Amniotic stem cell (primary cell): ENCODE measurements at places on chromosomes 6 and 20.
A peak's percentile ranks its signal among the peaks of the same experiment; 100 is the strongest.

DNA sequence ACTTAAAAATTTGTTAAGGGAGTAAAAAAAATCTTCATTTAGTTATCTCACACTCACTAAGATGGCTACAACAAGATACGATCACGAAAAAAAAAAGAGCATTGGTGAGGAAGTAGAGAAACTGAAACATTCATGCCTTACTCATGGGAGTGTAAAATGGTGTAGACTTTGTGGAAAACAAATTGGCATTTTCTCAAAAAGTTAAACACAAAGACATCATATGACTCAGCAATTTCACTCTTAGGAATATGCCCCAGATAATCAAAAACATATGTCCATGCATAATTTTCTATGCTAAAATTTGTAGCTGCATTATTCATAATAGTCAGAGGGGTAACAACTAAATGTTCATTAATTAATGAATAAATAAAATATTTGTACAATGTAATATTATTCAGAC, 120.9 kb upstream of the IRAK1BP1 start:
- DNase-seq: peak; percentile 17

- DNase-seq: no peak
These were observed 9.5 kb downstream of the TAAR2 start for GRCh38 chr6:132614554-132614953.

DNA sequence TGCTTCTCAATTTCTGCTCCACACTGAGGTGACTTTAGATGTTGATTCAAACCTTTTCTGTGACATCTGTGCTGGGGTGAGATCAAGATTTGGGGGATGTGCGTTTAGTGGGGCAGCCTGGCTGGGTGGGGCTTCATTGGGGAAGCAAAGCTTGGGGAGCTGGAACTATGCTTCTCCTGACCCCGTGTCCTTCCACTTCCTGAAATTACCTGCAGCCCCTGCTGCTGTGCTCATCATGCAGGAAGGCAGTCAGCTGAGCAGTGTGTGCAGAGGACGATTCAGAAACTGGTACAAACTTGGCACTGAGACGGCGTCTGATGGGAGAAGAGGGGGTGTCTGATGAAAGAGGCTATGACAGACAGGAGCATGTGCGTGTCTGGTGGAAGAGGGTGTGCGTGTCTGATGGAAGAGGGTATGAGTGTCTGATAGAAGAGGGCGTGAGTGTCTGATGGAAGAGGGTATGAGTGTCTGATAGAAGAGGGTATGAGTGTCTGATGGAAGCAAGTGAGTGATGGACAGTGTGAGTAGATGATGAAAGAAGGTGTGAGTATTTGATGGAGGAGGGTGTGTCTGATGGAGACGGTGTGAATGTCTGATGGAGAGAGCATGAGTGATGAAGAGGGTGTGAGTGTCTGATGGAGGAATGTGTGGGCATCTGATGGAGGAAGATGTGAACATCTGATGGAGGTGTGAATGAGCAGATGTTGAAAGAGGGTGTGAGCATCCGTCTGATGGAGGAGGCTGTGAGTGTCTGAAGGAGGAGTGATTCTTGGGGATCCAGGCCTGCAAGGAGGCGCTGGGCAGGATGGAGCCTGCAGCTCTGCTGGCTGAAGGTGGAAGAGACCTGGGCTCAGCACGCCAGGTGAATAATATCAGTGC, 103.4 kb downstream of the SYCP2 start:
- DNase-seq: no peak

- DNase-seq: no peak
These were observed 127.1 kb downstream of the TFAP2B start for GRCh38 chr6:50945789-50946188.

- no peak for DNase-seq
These were observed 190.3 kb upstream of the TAB2 start for GRCh38 chr6:149127212-149127611.
